ENCODE measurements at places on chromosomes 3 and 15.

DNA sequence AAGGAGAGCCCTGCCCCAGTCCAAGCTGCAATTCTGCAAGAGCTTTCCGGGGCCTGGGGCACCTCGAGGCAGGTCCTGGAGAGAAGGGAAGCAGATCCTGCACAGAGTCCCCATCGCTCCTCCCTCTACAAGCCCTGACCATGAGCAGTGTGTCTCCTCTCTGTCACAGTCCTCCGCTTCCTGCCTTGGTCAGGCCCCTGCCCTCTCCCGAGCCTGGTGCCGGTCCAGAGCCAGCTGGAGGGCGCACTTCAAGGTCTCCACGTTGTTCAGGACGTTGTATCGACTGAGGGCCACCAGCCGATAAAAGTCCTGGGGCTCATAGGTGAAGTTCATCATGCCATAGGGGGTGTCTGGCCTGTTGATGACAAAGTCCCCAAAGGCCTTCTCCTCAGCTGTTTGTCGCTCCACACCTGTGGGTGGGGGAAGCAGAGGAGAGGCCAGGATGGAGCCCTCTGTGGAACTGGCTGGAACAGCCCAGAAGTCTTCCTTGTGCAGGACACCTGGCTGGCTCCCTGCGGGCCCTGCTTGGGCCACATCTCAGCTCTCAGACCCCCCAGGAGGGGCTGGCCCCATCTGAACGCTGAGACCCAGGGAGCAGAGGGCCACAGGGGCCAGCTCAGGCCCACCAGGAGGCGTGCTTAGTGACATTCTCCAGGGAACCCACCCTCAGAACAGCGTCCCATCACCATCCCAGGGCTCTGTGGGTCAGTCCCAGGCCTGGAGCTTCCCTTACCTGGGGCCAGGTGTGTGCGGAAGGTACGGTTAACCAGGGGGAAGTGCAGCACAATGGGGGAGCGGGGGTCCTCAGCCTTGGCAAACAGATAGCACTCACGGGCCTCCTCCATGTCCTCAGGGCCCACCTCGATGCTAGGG, 14.4 kb downstream of the PLA2G4F start:
- no peak for DNase-seq

DNA sequence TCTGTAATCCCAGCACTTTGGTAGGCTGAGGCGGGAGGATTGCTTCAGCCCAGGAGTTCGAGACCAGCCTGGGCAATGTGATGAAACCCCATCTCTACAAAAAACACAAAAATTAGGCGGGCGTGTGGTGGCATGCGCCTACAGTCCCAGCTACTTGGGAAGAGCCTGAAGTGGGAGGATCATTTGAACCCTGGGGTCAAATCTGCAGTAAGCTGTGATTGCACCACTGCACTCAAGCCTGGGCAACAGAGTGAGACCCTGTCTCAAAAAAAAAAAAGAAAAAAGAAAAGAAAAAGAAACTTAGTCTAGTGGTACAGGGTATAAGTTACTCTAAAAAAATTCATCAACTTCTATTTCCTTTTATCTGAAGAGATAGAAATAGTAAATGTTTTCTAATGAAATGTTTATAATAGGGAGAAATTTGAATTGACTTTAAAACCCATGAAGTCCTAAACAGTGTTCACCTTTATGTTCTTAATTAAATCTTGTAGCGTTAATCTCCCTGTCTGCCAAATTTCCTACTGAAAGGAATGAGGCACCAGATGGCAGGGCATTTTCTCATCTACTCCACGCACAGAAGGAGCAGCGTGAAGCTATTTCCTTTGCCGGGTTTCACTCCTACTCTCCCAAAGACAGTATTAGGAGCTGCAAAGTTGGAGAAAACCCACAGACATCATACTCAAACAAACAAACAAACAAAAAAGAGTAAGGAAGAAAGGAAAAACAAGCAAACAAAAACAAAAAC, 1.9 kb downstream of the PCLAF start:
- DNase-seq, result no peak

- no peak for DNase-seq
Observed at GRCh38 chr15:74369084-74369745, 1.8 kb upstream of the CYP11A1 start.

DNA sequence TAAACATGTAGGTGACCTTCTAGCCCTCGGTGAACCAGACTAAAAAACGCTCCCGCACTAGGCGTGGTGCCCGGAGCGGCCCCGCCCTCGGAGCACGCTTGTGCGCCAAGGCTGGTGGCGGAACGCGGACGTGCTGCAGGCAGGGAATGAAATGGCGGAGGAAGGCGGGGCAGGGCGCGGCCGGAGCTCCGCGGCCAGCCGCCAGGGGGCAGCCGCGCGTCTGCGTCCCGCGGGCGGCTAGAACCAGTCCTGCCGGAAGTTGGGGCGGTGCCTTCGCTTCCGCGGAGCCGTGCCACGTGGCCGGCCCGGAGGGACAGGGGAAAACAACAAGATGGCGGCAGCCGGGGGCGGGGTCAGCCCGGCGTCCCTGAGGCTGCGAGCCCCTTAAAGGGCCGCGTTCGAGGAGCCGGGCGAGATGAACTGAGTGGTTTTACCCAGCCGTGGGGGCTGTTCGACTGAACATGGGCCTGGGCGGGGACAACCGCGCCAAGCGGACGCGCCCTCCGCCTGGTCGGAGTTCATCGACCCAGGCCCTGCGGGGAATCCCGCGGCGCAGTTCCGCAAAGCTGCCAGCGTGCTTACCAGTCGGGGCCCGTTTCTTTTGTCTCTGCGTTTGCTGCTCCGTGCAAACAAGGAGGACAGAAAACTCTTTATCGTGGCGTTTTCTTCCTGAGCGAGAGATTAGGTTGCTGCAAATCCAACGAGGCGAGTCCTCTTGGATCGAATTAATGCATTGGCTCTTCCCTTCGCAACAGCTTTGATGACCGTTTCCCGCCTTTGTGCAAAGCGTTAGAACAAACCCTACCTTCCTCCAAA, 90.9 kb upstream of the CHD2 start:
- peak; percentile 96 for DNase-seq

GRCh38 chr3:69250014-69250413, 127.6 kb upstream of the LMOD3 start:
- peak; percentile 84 for DNase-seq

DNA sequence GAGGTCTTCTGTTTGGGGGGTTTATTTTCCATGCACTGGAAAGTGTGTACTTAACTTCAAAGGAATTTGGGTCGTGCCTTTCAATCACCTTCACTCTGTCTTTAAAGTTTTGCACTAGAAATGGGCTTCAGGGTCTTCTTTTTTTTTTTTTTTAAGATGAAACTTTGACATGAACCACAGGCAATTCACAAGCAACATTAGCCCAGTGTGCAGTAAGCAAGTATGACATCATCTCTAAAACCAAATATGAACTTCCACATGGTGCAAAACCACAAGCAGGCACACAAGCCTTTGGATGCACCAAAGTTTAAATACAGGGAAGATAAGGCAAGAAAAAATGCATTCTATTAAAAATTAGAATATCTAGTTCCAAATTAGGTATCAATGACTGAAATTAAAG, 381.9 kb downstream of the ERC2 start:
- no peak for DNase-seq

DNA sequence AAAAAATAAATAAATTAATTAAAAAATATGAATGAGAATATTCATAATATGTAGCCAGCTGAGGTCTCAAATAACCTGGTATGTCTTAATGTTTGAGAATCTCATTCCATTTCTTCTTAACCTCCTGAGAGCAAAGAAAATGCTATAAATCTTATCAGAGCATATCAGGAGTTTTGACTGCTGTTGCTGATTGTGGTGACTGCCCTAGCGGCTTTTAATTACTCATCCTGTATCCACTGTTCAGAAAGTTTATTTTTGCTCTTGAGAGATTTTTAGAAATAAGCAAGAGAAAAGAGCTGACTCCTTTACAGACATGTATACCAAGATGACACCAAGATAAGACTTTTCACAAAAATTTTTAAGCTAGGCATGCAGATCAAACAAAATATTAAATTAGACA, 454.8 kb upstream of the CBLB start:
- DNase-seq, result no peak

DNA sequence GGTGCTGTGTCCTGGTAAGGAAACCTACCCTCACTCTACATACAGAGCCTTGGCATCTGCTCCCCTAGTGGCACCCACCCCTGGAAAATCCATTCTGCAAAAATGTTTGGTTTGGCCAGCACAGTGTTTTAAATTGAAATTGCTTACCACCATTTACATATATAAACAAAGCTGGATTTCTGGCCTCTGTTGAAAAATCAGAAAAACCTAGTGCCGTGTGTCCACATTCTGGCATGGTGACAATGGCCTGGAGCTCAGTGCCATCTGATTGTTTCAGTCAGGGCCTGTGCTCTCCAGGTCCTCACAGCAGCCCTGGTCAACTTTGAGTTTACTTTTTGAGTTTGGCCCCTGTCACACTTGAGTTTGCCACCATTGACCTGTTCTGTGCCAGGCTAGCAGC, 2.9 kb upstream of the IL17RC start:
- no peak for DNase-seq

GRCh38 chr3:161401389-161401788, 30.1 kb upstream of the SPTSSB start:
- no peak for DNase-seq

Measured in globus pallidus (tissue), 1 donor.